ENCODE measurements at places on chromosomes 4 and X.

DNA sequence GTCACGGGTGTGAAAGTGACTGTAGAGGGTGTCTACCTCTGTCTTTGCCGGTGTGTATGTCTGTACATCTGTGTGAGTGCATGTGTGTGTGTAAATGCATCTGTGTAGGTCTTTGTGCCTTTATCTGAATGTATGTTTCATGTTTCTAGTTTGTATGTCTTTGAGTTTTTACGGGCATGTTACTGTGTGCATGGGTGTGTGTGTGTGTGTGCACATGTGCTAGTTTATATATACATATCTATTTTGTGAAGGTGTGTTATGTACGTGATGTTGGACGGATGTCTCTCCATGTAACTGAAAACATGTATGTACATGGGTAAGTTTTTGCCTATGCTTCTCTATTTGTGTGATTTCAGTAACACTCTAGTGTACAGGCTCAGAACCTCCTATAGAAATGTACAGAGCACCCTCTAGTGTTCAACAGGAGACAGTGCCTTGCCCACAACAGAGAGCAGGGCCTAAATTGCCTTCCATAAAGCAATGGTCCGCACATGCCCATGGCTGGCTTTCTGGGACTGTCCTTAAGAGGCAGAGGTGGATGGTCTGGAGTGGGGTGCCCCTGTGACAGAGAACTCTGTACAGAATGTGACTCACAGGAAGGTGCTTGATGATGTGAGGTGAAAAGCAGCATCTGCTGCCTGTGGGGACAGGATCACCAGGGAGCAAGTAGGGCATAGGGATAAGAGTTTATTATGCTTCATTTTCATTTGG lies 343.5 kb downstream of the RAPGEF2 start:
- no peak for DNase-seq

DNA sequence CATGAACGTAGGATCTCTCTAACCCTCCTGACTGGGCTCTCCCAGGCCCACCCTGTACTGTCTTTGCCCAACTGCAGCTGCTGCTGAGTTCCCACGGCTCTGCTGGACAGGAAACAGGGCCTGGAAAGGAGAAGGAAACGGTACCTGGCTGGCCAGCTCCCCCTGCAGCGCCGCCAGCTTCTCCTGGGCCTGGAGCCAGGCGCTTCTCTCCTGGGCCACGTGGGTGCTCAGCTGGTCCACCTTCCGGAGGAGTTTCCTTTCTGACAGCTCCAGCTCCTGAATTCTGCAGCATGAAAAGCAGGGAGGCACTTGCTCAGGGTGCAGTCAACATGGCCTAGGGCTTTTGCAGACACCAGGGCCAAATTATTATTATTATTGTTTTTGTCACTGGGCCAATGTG lies 6.5 kb downstream of the C4orf50 start:
- DNase-seq, result no peak

GRCh38 chr4:41512136-41512535 lies 25.8 kb upstream of the LIMCH1 start:
- no peak for DNase-seq

DNA sequence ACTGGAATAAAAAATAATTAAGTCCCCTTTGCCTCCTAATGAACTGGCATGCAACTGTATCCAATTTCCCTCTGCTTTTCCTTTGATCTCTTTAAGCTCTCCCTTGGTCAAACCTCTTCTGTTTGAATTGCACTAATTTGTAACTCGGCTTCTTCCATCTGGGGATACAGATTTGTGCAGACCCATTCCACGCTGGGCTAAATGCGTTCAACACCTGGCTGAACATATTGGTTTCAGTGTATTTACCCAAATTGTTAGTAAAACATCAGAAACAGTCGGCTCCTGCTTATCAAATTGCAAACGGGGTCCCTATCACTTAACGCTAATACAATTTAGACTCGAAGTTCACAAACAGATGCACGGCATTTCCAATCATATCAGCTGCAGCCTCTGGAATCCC lies 124.9 kb upstream of the TAPT1 start:
- DNase-seq, result no peak

DNA sequence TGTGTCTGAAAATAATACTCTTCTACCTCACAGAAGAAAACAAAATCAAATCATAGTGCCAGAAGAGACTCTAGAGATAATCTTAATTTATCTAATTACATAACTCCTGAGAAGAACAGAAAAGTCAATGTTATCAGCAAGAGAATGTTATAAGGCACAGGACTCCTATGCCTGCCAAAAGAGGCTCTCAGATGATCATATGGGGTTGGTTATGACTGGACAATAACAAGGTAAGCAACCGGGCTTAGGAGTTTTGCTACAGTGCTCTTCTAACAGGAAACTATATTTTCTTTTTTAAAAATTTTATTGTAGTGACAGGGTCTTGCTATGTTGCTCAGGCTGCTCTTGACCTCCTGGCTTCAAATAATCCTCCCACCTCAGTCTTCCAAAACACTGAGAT lies 3.5 kb upstream of the C4orf17 start:
- DNase-seq, result no peak

DNA sequence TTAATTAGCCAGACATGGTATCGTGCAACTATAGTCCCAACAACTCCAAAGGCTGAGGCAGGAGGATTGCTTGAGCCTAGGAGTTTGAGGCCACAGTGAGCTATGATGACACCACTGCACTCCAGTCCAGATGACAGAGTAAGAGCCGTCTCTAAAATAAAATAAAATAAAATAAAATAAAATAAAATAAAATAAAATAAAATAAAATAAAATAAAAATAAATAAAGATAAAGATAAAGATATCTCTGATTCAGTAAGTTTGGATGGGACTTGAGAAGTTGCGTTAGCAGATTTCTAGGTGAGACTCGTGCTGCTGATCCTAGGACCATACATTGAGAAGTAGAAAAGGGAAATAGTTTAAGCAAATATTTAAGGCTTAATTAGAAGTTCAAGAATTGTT lies 254.8 kb upstream of the FAM241A start:
- no peak for DNase-seq

- DNase-seq, result no peak
Measured at GRCh38 chrX:117996918-117997480, 119.6 kb downstream of the KLHL13 start.

GRCh38 chr4:168177546-168178149 lies 85.3 kb downstream of the ANXA10 start:
- no peak for DNase-seq

DNA sequence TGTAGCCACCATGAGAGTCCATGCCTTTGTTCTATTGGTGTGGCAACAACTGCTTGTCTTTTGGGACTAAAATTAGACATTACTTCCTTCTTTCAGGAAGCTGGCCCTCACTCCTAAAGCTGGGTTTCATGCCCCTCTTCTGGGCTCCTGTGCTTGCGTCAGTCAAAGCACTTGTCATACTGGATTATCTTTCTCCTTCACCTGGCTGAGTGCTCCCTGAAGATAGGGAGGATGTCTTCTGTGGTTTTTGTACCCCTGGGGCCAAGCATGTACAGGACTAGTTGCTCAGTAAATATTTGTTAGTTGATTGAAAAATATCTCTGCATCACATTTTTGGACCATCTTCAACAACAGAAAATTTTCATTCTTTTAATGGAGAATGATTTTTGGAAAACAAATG lies 26.1 kb upstream of the LONRF3 start:
- no peak for DNase-seq

DNA sequence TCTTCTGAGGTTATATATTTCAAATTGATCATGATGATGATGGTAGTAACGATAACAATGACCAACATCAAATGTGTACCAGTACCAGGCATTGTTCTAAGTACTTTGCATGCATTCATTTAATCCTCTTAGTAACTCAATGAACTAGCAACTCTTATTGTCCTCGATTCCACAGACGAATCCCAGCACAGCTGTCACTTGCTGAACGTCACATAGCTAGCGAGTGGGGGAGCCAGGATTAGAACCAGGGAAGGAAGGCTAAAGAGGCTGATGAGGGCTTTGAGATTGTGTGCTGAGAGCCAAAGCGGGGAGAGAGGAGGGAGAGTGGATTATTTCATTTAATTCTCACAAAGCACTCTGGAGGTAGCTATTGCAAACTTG lies 103.6 kb downstream of the PHOX2B start:
- DNase-seq, result no peak

DNA sequence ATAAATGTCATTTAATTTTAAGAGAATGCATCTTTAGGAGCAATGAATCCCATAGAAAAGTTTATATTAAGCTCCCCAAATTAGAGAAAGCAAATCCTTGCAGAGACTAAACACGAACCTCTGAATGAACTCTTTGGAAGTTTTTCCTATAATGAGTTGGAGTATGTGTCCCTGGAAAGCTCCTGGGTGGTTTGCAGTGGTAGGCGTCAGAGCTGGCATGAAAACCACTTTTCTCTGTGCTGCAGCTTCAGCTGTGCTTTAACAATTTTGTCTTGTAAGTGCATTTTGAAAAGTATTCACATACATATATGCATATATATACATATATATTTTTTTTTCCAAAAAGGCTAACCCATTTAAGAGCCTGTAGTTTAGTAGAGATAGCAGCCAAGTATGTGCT lies 148.7 kb upstream of the TBC1D9 start:
- no peak for DNase-seq

GRCh38 chr4:32661229-32661628 lies 1941.1 kb downstream of the PCDH7 start:
- DNase-seq, result no peak

- DNase-seq, result no peak
Measured at GRCh38 chr4:125739760-125740159, 425.0 kb downstream of the FAT4 start.

GRCh38 chr4:87506974-87507701 lies 22.0 kb downstream of the SPARCL1 start:
- no peak for DNase-seq

DNA sequence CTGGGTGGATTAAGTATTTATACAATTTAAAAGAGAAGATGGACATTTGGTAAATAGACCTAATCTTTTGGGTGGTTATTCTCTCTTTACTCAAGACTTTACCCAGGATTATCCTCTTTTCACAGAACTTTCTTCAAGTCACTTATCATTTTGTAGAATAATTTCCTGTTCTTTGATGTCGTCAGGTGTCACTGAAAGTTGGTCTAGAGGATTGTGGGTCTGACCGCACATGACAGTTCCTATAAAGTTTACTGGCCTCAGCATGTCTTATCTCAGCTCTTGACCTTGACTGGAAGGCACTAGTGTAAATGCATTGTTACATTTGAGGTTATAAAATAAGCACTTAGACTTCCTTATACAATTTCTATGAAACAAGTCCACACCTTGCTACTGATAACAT lies 139.9 kb upstream of the SLC4A4 start:
- no peak for DNase-seq

- no peak for DNase-seq
Measured at GRCh38 chrX:138487866-138488265, 223.7 kb downstream of the FGF13 start.

- DNase-seq, result no peak
Measured at GRCh38 chr4:186676531-186677161, 47.0 kb downstream of the FAT1 start.

- DNase-seq, result no peak
Measured at GRCh38 chrX:69318651-69319340, 153.5 kb upstream of the PJA1 start.

DNA sequence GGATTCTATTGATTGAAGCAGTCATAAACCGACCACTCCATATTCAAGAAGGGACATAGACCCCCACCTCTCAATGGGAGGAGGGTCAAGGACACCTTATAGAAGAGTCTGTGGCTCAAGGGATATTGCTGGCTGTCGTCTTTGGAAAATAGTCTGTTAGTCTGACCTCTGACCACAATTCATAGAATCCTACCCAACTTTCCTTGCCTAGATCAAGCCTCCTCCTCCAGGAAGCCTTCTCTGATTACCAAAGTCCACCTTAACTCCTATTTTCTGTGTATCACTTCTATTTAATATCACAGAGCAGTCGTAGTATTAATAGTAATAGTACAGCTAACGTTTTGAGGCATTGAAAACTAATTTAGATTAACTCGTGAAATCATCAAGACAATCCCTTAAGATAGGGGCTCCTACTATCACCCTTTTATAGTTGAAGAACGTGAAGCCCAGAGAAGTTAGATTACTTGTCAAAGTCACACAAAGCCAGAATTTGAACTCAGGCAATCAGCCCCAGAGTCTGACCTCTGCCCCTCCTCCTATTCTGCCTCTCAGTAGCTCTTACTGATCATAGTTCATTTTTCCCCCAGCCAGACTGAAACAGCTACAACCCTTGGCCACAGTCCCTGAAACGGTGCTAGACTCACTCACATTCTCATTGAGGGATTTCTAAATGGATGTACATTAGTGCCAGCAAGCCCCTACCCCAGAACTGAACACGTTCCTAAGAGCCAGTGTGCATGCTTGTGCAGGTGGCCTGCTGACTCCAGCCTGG lies 636.6 kb downstream of the MID1IP1 start:
- DNase-seq, result no peak

DNA sequence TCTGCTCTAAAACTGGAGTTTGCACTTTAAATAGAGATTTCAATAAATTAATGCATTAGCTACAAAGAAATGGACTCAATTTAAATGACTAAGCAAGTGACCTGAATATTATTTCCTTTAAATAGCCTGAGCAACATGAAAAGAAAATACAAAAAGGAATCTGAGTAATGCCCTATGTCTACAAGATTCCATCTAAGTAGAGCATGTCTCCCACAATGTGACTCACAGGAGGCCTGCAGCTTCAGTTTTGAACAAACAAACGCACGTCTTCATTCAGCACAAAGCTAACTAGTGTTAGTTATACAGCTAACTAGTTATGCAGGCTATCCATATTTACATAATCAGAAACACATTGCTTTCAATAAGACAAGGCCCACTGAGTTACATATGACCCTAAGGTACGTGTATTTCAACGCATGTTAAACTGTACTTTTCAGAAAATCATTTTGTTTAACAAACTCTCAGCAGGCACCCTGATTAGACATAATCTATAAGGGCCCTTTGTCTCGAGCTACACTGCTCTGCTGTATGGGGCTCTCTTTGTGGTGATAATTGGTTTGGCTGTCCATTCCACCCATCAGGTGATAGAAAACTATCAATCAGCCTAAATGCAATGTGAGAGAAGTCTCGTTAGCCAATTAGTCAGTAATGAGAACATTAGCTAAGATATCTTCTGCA lies 116.5 kb downstream of the MAML3 start:
- no peak for DNase-seq

GRCh38 chrX:44733931-44734330 lies 109.9 kb upstream of the DUSP21 start:
- no peak for DNase-seq
